Renal pelvis (tissue), 12 donors: ENCODE measurements at places on chromosomes 2 and 18.

- DNase-seq: peak; percentile 58
Measured at GRCh38 chr2:190881598-190882410, 1.2 kb downstream of the GLS start.

DNA sequence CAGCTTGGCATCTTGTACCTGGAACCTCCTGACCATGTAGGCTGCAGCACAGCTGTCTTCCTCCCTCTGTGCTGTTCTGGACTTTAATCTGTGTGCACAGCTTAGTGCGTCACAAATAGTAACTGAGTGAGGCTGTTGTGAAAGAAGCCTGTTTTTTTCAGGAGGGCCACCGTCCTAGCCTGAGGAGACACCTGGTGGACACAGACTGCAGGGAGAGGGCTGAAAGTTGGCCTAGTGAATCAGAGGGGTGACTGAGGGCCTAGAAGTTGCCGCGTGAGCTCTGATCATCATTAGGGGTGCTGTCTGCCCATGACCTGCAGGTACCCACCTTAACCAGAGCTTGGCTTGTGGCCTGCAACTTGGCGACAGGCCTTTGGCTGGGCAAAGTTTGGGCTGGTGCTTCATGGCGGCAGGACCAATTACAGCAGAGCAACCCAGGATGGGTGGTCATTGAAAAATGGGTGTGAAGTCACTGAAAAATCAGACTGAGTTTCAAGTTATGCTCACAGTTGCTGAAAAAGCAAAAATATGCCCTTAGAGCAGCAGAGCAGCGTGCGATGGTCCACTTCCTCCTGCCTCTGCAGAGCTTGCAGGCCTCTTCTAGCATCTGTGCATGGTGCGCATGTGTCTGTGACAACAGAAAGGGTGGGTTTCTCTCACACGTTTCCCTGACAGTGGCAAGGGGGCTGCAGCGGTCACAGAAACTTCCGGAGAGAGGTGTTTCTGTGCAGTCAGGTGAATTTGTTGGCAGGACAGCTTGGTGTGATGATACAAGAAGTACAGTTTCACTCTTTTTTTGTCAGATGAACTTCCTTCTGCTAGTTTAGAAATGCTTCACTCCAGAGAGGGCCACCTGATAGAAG lies 9.6 kb downstream of the GDF7 start:
- DNase-seq: no peak

- DNase-seq: no peak
Measured at GRCh38 chr2:241339839-241340630, 16.1 kb upstream of the FARP2 start.

- no peak for DNase-seq
Measured at GRCh38 chr2:31322371-31322770, 88.4 kb downstream of the EHD3 start.

DNA sequence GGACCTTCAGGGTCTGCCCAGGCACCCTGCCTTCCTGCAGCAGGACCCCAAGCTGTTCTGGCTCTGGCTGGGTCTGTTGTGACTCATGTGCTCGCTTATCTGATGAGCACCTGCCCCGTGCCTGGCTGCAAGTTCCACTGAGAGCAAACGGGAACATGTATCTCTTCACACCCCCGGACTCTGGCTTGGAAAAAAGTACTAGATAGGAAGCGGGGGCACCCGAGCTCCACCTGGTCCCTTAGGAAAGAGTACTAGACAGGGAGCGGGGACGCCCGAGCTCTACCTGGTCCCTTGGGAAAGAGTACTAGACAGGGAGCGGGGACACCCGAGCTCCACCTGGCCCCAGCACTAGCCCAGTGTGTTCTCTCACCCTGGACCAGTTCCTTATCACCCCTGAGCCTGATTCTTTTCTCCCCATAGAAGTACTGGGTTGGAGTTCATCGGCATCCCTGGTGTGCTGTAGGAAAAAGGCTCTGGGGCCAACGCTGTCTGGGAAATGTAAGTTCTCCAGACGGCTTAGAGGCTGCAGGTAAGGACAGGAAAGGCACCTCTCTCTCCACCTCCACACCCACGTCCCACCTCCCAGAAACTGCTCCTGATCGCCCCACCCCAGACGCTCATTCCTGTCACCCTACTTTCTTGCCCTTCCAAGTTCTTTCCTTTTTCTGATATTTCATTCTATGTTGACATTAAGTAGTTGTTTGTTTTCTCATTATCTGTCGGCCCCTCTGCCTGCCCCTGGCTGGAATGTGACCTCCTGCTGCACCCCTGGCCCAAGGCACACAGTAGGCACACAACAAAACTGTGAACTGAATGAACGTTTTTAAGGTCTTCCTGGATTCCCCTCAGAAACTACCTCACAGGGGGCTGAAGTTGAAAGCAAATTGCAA lies 40.2 kb downstream of the HDAC4 start:
- DNase-seq: no peak

DNA sequence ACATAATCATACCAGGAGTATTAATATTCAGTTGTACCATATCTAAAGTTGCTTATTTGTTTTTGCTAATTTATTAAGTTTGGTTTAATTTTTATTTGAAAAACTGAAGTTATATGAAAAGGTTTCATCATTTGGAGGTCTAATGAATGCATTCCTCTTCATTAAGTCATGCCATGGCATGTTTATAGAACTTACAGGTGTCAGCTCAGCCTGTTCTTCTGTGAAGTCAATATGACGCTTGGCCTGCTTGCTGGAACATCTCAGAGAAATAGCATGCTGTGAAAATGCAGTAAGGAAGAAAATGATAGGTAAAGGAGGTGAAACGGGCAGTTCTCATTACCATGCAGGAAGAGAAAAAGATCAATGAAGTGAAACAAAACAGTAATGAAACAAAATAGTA lies 58.2 kb downstream of the RAPH1 start:
- no peak for DNase-seq

GRCh38 chr2:12271589-12271984 lies 445.1 kb upstream of the TRIB2 start:
- no peak for DNase-seq

DNA sequence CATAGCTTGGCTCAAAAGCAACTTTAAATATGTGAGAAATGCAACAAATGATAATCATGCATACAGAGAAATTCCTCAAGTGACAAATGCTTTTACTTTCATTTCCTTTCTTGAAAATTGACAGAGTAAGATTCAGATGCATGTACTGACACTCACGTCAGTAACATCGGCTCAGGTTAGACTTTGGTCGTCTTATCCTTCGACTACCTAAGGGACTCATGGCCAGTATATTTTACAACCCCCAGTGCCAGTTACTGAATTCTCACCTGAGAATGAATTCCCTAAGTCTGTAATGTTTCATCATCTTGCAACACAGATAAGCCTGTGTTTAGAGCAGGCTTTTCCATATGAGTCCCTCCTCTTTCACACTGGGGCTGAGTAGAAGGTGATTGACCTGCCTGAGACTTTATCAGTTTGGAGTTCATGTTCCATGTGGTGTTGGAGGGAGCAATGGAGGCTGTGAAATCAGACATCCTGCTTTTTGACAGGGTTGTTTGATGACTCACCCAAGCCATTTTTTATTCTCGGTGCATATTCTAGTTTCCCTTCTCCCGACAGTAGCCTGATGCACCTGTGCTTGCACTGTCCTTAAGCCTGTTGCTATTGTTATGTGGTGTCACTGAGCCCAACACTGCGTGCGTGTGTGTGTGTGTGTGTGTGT lies 30.5 kb upstream of the ATP8B1 start:
- no peak for DNase-seq

GRCh38 chr2:162403884-162404283 lies 60.0 kb downstream of the GCA start:
- no peak for DNase-seq

- DNase-seq: no peak
Measured at GRCh38 chr2:204344119-204344518, 201.2 kb upstream of the PARD3B start.

GRCh38 chr2:202171241-202171825 lies 67.1 kb downstream of the SUMO1 start:
- DNase-seq: no peak

- no peak for DNase-seq
Measured at GRCh38 chr2:159131267-159131913, 155.1 kb downstream of the WDSUB1 start.

DNA sequence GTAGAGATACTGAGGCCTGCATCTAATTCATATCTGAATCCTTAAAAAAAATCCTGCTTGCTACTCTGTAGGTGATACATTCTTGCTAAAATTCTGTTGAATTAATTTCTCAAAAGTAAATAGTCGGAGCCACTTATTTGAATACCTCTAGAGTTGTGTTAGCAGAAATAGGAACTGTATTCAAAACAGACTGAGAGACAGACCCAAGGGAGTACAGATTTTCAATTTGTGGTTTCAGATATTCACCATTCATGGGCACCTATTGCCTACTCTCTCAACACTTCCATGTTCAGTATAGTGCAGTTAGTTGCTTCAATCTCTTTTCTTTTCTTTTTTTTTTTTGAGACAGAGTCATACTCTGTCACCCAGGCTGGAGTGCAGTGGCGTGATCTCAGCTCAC lies 46.6 kb upstream of the CTLA4 start:
- DNase-seq: no peak

- no peak for DNase-seq
Measured at GRCh38 chr18:62357079-62357719, 32.1 kb downstream of the TNFRSF11A start.

DNA sequence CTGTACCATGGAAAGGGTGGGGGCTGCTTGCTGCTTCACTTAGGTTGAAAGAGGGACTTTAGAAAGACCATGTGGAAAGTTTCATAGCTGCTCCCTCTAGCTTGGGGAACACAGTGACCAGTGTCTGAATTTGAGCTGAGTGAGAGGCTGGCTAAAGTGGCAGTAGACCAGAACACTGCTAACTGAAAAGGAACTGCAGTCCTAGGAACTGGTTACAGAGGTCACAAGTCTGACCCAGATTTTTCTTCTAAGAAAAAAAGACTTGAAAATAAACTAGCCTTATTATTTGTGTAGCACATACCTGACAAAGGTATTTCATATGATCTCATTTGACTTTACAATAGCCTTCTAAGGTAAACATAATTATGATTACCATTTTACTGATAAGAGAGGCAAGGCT lies 153.6 kb downstream of the FSHR start:
- DNase-seq: no peak

GRCh38 chr2:166000401-166000800 lies 46.8 kb upstream of the TTC21B start:
- DNase-seq: no peak

DNA sequence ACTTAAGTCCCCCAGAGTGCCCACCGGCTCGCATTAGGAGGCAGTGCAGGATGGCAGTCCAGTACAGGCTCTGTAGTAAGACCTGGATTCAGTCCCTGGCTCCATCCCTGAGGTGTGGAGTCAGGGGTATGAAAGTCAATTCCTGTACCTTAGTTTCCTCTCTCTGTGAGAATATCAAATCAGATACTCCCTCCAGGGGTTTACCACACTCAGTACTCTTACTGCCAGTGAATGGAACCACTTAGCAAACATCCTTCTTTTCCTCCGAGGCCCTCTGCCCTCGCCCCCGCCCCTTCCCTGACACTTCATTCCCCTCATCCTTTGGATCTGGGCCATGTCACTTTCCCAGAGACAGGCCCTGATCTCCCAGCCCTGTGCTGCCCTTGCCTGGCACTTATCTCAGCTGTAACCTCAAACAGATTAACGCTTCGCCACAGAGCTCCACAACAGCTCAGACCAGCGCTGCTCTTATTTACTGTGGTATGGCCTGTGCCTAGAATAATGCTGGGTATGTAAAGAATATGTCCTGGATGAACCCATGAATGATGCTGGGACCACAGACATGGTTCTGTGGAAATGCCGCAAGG lies 159.0 kb upstream of the TMEM200C start:
- DNase-seq: no peak

- no peak for DNase-seq
Measured at GRCh38 chr2:226405465-226405864, 394.2 kb downstream of the IRS1 start.

DNA sequence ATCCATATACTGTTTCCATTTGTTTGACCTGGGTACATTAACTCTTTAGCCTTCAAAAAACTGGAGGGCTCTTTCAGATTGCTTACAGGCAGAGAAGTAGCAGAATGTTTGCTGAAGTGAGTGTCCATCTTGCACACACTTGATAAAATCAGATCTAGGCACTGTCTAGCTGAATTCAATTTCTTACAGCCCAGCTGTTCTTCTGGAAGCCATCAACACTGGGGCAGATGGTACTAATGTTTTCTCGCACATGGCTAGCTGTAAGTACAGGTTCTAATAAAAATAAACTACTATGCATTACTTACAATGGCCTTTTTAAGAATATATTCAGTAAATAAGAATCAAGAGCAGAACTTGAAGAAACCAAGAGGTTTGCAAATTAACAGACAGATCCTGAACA lies 175.9 kb downstream of the NBAS start:
- DNase-seq: no peak

GRCh38 chr18:41864216-41864615 lies 90.8 kb upstream of the PIK3C3 start:
- DNase-seq: no peak

DNA sequence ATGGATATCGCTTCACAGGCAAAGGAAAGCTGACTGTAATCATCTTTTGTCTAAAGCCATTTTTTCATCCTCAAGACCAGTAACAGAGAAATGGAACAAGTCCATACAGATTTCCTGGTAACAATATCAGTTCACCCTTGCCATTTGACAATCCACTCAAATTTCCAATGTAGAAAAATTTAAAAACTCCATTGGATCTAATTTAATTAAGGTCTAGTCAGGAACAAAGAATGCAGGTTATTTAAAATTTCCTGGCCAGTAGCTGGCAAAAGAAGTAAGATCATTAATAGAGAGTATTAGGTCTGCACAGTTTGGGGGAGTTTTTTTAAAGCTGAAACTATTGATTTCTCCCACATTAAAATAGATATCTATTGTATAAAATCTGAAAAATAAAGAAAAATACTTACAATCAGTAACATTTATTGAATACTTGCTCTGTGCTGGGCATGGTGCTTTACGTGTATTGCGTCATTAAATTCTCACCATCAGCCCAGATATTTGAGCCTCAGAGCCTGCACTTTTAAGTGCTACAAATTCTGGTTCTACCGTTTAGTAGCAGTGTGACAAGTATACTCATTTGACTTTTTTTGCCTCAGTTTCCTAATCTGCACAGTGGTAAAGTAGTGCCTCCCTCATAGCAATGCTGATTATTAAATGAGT lies 41.8 kb downstream of the SMARCAL1 start:
- DNase-seq: no peak

DNA sequence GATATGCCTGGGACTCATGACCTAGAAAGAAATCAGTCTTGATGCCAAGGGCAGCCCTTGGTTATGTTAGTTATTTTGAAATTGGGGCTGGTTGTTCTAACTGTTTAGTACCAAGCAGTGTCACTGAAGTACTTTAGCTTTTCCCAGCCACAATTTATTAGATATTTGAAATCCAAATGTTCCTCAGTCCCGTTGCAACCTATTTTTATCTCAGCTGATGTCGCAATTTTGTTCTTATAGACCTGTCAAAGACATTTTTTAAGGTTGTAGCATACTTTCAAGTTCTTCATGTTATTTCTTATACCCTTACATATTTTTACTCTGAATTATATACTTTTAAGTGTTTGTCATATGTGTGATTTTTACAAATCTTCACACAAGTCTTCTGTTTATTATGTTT lies 100.1 kb downstream of the LRP1B start:
- no peak for DNase-seq
